ENCODE measurements at places on chromosomes 4 and X.
A peak's percentile ranks its signal among the peaks of the same experiment; 100 is the strongest.

DNA sequence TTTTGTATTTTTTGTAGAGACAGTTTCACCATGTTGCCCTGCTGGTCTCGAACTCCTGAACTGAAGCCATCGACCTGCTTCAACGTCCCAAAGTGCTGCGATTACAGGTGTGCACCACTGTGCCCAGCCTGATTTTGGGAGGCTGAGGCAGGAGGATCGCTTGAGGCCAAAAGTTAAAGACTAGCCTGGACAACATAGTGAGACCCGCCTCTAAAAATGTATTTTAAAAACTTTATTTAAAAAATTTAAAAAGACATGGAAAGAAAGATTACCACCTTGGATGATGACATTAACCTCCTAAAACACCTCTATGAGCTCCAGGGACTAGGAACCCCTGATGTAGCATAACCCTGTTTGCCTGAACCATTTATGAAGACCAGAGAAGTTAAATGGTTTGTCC lies 5.8 kb upstream of the BBS7 start:
- DNase-seq, result no peak

DNA sequence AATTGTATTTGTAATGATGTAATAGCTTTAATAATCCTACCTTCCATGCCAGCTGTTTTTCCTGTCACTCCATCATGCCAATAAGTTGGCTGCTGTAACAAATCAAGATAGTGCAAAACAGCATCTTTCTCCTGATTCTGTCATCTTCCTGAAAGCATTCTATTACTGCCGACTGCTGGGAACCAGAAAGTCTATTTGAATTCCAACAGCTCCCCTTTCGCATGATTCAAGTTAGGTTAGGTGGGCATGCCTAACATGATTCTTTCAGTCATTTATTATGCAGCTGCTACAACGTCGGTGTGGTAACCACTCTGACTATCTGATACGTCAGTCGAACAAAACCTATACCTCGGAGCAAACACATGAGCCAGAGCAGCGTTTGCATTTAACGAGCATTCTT lies 127.9 kb upstream of the DMD start:
- DNase-seq, result no peak

DNA sequence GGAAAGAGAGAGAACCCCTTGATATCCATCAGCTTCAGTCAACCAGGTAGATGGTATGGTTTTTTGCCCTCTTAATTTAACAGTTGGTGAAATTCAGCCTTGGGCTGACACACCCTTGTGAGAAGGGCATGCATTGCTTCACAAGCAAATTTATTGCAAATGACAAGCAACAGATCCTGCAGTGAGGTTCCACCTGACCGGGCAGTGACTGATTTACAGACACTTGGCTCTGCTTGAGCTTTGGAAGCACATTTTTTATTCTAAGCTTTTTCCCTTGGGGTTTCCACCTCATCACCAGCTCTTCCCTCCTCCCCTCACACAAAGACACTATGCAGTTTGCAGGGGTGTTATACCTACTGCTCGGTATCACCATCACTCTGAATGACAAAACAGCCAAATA lies 28.3 kb upstream of the SERTM2 start:
- DNase-seq, result no peak

- DNase-seq, result peak; percentile 48
These were observed at the start of gene LRP2BP for GRCh38 chr4:185395238-185395955. Gene LRP2BP (minus strand): TSS chr4:185395924. CDS start chr4:185378186, 17,738 bp downstream.

GRCh38 chr4:58453956-58454355 lies 1343.8 kb upstream of the IGFBP7 start:
- DNase-seq, result no peak

DNA sequence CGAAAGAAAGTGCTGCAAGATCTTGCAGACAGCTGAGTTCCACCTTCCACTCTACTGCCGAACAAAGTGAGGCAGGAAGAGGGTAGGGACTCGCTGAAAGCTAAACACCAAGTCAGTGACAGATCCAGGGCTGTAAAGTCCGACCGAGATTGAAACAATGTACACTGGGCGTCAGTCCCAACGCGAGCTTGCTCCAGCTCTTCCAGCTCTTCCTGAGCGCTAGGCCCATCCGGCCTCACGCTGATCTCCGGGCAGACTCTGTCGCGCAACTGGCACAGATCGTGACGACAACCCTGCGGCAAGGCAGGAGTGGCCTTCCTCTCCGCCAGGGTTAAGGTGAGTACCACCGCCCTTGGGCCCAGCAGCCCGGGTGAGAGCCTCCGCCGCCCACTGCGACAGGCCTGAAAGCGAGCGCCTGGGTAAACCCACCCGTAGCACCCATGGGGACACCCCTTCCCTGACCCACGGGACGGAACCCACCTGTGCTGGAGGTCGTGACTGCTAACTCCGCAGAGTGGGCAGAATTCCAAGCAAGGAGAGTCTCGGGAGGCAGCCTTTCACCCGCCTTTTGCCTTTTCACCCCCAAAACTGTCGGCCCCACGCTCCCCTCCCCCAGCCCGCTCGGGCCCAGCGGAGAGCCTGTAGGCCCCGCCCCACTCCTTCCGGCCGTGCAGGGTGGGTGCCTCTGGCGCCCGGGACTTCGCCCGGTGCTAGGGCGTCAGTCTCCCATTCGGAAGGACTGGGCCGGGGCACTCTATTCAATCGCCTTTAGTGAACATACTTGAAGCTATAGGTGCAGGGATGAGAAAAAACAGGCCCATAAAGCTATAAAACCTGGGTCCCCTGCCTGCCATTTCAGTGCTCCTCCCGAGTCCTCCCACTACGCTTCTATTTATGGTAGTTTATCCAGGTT lies at the start of gene TMLHE:
Gene TMLHE, minus strand, starts transcription at position 641 of the 913 bp plus-strand sequence. CDS start 67,676 bp downstream, outside the sequence.
- peak; percentile 69 for DNase-seq

GRCh38 chrX:13428053-13428786 lies 108.4 kb upstream of the ATXN3L start:
- no peak for DNase-seq

DNA sequence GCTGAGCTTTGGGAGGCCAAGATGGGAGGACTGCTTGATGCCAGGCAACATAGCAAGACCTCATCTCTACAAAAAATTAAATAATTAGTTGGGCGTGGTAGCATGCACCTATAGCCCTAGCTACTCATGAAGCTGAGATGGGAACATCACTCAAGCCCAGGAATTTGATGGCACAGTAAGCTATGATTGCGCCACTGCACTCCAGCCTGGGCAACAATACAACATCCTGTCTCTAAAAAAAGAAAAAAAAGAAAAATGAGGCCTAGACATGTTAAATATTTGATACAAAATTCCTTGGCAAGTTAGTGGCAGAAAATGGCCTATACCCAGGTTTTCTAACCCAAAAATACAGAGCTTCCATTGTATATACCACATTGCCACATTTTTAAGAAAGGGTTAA lies 88.1 kb upstream of the MAB21L2 start:
- DNase-seq, result no peak

DNA sequence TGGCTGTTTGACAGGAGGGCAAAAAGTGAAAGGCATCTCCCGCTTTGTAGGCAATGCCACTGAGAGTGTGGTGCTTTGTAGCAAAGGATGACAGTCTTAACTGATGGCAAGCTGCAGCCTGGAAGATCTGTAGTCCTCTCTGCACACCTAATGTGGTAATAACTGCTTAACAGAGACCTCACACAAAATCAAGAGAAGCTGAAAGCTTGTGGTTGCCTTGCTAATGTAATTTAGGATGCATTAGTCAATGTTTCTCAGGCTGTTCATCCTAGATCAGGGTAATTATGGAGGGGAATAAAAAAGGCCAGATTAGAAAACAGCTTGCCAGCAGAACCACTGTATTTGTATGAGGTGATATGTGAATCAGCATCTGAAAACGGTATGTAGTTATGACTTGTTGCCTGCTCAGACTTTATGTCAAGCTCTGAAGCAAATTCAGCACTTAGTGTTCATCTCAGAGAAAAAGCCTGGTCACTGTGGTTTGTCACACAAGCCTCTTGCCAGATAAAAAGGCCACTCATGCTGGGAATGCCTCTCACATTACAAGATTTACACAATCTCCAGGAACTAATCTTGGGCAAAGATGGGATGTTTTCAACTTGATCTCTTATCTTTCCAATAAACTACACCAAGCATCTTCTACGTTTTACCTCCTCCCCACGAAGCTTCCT lies 130.8 kb downstream of the ENOX2 start:
- DNase-seq, result no peak

DNA sequence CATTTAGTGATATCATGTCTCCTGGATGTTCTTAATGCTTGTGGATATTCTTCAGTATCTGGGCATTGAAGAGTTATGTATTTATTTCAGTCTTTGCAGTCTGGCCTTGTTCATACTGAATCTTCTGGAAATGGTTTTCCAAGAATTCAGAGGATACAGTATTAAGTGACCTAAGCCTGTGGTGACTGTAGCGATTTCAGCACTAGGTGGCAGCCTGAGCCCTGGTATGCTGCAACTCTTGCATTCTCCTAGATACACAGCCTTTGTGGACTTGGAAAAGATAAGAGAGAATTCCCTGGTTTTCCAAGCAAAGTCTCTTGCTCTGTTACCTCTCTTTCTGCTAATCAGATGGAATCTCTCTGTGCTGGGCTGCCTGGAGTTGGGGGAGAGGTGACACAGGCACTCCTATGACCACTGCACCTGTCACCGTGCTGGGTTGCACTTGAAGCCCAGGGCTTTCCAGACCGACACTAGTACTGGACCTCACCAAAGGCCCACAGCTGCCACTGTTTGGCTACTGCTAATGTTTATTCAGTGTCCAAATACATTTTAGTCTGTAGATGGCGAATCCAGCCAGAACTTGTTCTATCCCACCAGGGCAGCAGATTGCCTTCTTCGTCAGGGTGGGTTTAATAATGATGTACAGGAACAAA lies 19.3 kb upstream of the SPIN2A start:
- no peak for DNase-seq

DNA sequence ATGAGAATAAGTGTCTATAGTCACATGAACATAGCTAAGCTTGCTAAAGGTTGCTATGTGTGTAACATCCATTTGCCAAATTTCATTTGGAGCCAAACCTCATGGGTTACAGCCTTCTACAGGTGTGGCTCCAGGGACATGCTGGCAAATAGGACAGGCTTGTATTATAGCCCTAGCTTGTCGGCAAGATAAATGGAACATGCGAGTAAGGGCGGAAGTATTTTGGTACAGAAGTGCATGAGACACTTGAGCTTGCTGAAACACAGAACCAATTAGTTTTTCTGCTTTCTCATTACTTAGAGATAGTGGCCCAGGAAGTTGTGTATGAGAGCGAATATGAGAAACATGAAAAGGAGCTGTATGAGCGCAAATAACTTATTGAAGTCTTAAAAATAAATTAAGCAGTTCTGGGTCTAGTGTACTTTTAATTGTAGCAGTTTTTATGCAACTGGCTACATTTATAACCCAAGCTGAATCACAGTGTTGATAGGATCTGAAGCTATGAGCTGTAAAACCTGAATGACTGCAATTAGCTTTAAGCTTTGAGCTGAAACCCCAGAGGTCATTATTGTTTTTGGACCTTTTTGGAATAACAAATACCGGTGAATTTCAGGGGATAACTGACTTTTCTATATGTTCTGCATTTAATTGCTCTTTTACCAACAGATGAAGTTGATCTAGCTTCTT lies 64.6 kb downstream of the KDM5C start:
- peak; percentile 38 for DNase-seq

DNA sequence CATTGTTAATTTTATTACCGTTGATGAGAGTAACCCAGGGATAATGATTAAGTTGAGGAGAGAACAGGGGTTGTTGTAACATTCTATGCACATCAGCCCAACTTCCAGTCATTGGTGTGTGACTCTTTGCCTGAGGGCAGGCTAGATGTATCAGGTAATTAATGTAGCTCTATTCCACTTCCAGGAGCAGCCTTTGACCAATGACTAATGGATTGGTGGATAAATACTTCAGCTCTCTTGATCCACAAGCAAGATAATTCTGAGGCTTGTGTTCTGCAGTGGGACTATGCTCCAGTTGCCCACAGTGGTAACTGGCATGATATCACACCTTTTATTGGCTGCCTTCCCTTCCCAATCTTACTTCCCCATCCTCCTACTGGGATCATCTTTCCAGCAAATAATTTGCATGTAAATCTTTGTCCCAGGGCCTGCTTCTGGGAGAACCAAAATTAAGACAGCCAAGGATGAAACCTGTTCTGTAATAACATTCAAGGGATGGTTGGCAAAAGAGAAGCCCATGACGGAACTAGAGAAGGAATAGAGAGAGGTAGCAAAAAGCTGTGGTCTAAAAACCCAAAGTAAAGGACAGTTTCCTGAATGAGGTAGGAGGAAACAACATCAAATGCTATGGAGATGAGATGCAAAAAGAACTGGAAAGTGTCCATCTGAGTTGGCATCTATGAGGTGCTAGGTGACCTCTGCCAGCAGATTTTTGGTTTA lies 241.4 kb upstream of the RPS6KA3 start:
- peak; percentile 28 for DNase-seq

GRCh38 chr4:4425696-4426095 lies 38.8 kb downstream of the NSG1 start:
- DNase-seq, result no peak

GRCh38 chr4:162075726-162076125 lies 88.1 kb downstream of the FSTL5 start:
- no peak for DNase-seq

DNA sequence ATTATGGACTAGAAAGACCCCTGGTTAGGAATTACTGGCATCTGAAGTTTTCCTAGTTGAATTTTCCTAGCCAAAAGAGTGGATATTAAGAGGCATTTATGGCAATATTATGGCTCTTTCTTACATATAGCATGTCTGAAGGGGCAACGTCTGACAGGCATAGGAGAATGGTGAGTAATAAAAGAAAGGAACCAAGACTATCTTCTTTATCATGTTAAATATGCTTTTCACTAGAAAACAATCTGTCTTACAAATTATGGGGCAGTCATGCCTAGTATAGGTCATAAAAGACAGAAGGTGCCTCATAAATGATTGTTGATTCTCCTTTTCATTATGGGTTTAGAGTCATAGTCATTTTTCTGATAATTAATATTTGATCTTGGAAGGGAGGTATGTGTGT lies 431.1 kb upstream of the HTR2C start:
- DNase-seq, result no peak

DNA sequence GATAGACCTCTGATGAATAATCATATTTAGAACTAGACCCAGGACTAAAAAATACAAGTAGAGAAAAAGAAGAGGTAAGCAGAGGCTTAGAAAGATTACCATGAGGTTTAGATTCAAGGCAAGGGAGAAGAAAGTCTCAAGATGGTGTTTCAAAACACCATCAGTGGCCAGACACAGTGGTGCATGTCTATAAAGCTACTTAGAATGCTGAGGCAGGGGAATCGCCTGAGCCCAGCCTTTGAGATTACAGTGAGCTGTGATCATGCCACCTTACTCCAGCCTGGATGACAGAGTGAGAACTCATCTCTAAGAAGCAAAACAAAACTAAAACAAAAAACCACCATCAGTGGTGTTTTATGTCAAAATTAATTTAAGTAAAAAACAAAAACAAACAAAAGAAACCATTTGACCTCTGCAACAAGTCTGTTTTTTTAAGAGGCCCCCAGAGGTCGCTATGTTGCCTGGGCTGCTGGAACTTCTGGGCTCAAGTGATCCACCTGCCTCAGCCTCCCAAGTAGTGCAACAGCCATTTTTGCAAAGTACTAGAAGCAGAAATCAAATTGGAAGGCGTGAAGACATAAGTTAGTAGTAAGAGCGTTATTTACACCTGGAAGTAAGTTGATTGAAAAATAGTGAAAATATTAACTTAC lies 784.3 kb downstream of the ADGRL3 start:
- peak; percentile 1 for DNase-seq

GRCh38 chr4:182971702-182972101 lies 54.5 kb upstream of the DCTD start:
- DNase-seq, result no peak

- no peak for DNase-seq
These were observed 218.6 kb upstream of the FAM47A start for GRCh38 chrX:34350561-34351335.

All from small intestine (tissue), 16 donors.